Upper lobe of left lung (tissue), 6 donors: ENCODE measurements at places on chromosomes 4 and X. TPM values are rescaled to one million over a fixed set of nuclear protein-coding genes. Genes with fewer than 3 reads are reported as not detected.

Gene SPANXN3
- total RNA-seq, result not detected

GRCh38 chr4:61723492-61723891 is 523.4 kb downstream of the ADGRL3 start:
- H3K36me3 ChIP-seq, result no peaks in the 10 kb centered on the region
- no peaks in the 10 kb centered on the region for H3K4me1 ChIP-seq
- H3K27me3 ChIP-seq, result no peaks in the 10 kb centered on the region
- DNase-seq, result no peak
- no peak overlapping the region for H3K27ac ChIP-seq

DNA sequence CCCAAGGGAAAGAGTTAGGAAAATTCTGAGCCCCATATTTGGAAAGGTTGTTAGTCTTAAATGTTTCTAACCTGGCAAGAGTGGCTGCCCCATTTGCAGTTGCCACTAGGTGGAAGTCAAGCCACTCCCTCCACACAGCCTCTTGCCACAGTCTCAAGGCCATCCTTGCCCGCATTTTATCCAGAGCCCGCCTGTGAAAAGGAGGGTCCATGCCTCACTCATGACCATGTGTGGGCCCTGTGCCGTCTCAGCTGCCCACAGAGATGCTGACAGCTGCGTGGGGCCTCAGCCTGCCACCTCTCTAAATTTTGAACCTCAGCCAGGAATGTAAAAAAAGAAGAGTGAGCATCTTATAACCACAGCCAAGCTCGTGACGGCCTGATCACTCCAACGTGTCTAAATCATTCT is 201.5 kb upstream of the FAM241A start:
- no peak overlapping the region for H3K4me3 ChIP-seq
- no peaks in the 10 kb centered on the region for H3K36me3 ChIP-seq
- no peaks in the 10 kb centered on the region for H3K4me1 ChIP-seq
- no peak overlapping the region for H3K27ac ChIP-seq
- H3K27me3 ChIP-seq, result no peaks in the 10 kb centered on the region
- no peak for DNase-seq

DNA sequence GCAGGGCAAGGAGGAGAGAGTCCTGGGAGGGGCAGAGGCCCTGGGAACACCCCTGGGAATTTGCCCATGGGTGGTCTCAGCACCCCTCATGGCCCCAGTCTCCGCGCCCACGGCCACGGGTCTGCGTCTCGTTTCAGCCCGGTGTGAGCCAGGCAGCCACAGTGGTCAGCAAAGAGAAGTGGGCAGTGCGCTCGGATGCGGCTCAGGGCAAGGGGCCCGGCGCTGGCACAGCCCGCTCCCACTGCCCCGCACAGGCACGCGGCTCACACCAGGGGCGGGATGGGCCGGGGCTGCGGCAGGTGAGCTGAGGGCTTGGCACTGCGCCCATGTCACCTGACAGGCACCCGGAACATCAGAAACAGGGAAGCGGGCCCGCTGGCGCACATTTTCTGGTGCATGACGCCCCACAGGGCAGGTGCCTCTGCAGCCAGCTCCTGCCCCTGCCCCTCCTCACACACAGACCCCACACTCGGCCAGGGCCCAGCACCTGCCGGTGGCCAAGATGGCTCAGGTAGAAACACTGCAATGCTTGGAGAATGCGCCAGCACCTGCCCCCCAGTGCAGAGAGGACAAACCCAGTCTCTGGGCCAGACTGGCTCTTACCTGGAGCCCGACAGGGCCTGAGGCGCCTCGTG is 41.9 kb upstream of the MXD4 start:
- no peaks in the 10 kb centered on the region for H3K4me1 ChIP-seq
- H3K27ac ChIP-seq, result no peak overlapping the region
- H3K27me3 ChIP-seq, result no peaks in the 10 kb centered on the region
- no peak overlapping the region for H3K4me3 ChIP-seq

Gene ODAM
- 3.6 TPM for total RNA-seq

Gene PDGFC
- total RNA-seq, result 31.1 TPM

- peaks cover 10% of the 10 kb centered on the region for H3K4me1 ChIP-seq
- peaks cover 59% of the 10 kb centered on the region for H3K36me3 ChIP-seq
- DNase-seq, result no peak
- no peak overlapping the region for H3K27ac ChIP-seq
- no peaks in the 10 kb centered on the region for H3K27me3 ChIP-seq
Measured at GRCh38 chr4:77022560-77023179, 53.1 kb downstream of the CCNI start.

GRCh38 chrX:142994988-142995387 is 30.7 kb upstream of the SPANXN4 start:
- no peak overlapping the region for H3K27ac ChIP-seq
- no peak for DNase-seq
- H3K4me1 ChIP-seq, result no peaks in the 10 kb centered on the region

Gene RNF212
- 2.7 TPM for total RNA-seq

- H3K27ac ChIP-seq, result no peak overlapping the region
- H3K4me1 ChIP-seq, result no peaks in the 10 kb centered on the region
- no peaks in the 10 kb centered on the region for H3K27me3 ChIP-seq
- no peak for DNase-seq
- no peaks in the 10 kb centered on the region for H3K36me3 ChIP-seq
Measured at GRCh38 chr4:185665655-185666054, 130.3 kb upstream of the PDLIM3 start.

DNA sequence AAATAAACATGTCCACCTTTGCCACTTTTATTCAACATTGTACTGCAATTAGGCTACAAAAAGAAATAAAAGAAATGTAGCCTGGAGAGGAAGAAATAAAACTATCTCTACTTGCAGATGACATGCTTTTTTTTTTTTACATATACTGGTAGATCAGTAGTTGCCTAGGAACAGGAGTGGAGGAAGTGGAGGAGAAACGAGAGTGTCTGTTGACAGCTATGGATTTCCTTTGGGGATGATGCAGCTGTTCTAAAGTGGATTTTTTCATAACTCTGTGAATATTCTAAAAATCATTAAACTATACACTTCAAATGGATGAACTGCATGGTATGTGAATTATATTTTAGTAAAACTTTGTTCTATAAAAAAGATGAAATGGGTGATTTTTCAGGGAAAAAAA is 116.4 kb downstream of the ANAPC4 start:
- no peak overlapping the region for H3K4me3 ChIP-seq
- H3K36me3 ChIP-seq, result no peaks in the 10 kb centered on the region
- H3K27me3 ChIP-seq, result no peaks in the 10 kb centered on the region
- no peak overlapping the region for H3K27ac ChIP-seq
- H3K4me1 ChIP-seq, result no peaks in the 10 kb centered on the region

- DNase-seq, result no peak
- no peak overlapping the region for H3K4me3 ChIP-seq
- H3K27ac ChIP-seq, result peak overlapping the region; percentile 77
- peaks cover 20% of the 10 kb centered on the region for H3K4me1 ChIP-seq
- peaks cover 3% of the 10 kb centered on the region for H3K36me3 ChIP-seq
- H3K27me3 ChIP-seq, result no peaks in the 10 kb centered on the region
Measured at GRCh38 chr4:119025420-119025819, 110.2 kb upstream of the MYOZ2 start.

DNA sequence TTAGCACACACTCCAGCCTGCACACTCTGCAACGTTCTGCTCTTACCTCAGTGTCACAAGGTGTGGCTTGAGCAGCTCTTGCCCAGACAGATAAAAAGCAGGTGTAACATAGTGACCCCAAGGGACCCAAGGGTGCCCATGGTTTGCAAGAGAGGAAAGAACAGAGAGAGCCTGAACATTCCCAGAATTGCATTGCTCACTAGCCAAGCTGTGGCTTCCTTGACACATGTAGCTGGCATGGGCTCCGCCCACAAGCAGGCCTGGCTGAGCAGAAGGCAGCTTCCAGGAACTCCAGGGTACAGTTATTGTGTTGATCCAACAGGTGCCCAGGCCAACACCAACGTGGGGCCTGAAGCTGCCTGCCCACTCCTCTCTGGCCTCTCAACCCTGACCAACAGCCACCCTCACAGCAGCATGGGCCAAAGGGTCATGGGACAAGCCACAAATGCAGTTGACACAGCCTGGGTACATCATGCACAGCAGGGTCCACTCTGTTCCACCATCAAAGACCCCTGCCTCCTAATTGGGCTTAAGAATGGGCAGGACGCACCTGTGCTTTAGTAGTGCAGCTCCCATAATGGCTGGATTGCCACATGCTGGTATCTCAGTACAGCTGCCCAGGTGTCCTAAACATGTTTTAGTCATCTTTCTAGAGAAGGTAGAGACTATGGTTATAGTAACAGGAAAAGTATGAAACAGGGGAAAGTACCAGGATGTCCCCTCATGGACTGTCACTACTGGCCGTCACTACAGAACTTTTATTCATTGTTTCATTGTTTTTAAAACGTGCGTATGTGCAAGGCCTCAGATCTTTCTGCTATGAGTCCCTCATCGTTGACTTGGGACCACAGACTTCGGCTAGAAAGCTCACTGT is 73.7 kb upstream of the ACSL1 start:
- DNase-seq, result peak; percentile 33
- peaks cover 26% of the 10 kb centered on the region for H3K4me1 ChIP-seq
- no peaks in the 10 kb centered on the region for H3K36me3 ChIP-seq
- H3K27ac ChIP-seq, result no peak overlapping the region
- no peaks in the 10 kb centered on the region for H3K27me3 ChIP-seq

DNA sequence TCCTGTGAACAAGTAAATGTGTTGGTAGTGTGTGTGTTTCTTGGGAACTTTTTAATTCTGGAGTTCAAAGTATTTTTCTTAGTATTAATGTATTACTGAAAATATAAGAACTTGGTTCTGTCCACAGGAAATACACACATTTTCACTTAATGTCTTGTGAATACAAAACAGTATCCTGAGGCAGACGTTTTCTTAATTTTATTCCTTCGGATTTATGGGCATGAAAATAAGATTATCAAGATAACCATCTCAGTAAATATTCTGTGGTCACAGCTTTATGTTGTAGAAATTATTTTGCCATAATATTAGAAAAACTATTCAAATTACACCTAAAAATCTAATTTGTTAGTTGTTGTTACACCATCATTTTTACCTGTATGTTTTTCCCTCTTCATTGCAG is 29.8 kb downstream of the NFKB1 start:
- H3K4me1 ChIP-seq, result peaks cover 15% of the 10 kb centered on the region
- no peak for DNase-seq

DNA sequence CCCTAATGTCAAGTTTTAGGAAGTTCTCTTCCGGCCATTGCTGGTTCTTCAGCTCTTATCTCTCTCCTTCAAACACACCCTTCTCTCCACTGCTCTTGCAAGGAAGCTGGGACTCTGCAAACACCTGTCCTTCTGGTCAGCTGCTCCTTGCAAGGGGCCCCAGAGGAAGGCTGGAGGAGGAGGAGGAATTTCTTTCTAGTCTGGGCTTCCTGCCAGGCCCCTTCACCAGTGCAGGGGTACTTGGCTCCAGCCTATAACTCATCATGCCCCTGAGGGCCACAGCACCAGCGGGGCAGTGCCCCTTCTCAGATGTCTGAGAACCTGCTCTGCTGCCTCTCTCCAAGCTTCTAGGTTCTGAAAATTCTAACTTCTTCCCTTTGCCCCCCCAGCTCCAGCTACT is 46.7 kb downstream of the REELD1 start:
- peaks cover 3% of the 10 kb centered on the region for H3K36me3 ChIP-seq
- H3K27ac ChIP-seq, result no peak overlapping the region
- H3K27me3 ChIP-seq, result no peaks in the 10 kb centered on the region
- H3K4me1 ChIP-seq, result no peaks in the 10 kb centered on the region

DNA sequence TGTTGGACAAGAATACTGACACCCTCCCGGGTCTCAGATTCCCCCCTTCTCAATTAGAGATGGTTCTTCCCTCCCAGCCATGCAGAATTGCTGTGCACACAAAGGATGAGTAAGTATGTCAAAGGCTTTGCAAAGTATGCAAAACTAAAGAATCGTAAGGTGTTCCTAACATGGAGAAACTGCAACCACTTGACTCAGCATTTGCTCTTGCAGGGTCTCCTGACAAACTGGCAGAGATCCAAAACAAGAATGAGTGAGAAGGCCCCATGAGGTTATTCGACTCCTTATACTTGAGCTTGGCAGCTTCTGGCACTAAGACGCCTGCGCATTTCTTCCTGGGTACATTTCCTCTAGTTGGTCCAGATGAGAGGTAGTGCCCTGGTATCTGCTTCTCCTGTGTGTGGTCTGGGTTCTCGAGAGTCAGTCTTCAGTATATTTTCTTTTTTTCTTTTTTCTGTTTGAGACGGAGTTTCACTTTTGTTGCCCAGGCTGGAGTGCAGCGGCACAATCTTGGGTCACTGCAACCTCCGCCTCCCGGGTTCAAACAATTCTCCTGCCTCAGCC is 8.2 kb downstream of the FAM184B start:
- no peaks in the 10 kb centered on the region for H3K27me3 ChIP-seq
- H3K36me3 ChIP-seq, result no peaks in the 10 kb centered on the region
- DNase-seq, result no peak
- H3K4me3 ChIP-seq, result no peak overlapping the region
- H3K27ac ChIP-seq, result no peak overlapping the region

- no peaks in the 10 kb centered on the region for H3K36me3 ChIP-seq
- DNase-seq, result no peak
Measured at GRCh38 chr4:134955059-134955458, 753.5 kb upstream of the PABPC4L start.
